Fibroblast of mammary gland (primary cell): ENCODE measurements at places on chromosomes 1 and 21.
A peak's percentile ranks its signal among the peaks of the same experiment; 100 is the strongest.

DNA sequence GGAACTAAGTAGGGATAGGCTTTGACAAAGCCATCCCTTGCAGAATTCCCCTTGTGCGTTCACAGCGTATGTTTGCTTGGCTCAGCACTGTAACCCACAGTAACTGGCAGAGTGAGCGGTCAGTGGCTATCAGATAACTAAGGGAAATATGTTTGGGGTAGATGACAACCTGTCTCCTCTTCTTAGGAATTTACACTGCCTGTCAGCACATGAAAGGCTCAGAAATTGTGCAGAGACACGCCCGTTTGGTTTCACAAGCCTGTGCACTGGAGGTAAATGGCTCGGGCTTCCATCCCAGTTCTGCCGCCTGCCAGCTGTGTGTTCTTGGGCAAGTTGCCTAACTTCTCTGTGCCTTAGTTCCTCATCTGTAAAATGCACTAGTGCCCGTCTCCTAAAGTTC lies 101.2 kb downstream of the PRDM2 start:
- DNase-seq: no peak

GRCh38 chr1:168497376-168497950 lies 46.3 kb downstream of the XCL2 start:
- DNase-seq: no peak

DNA sequence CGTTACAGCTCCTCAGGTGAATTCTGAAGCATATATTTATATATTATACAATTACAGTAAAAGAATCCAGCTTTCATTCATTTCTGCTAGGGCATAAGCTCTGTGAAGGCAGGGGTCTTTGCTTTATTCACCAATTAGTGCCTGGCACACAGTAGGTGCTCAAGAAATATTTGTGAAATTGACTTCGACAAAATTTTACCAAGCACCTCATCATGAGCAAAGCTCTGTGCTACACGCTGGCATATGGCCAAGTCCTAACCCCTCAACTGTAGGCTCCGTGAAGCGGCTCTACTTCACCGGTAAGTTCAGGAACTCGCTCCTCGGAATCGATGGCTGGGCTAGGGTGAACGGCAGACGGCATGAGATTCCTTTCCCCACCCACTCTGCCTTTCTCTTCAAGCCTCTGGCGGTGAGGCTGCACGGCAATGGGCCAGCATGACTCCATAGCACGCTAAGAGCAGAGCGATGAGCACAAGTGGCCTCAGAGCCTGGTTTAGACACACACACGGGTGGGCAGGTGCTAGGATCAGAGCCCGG lies 8.7 kb downstream of the C1orf174 start:
- DNase-seq: no peak

DNA sequence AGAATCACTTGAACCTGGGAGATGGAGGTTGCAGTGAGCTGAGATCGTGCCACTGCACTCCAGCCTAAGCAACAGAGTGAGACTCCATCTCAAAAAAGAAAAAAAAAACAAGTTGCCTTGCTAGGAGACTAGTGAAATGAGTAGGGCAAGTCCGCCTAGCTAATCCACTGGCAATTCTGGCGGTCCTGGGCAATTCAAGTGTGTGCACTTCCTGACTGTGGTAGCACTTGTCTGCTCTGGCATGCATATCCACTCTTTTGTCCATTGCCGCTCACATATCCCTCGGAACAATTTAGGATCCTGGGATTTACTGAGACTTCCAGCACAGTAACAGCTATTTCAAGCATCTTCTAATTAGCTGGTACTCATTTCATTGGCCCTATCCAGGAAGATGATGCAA lies 426.3 kb upstream of the ADGRL2 start:
- DNase-seq: no peak

DNA sequence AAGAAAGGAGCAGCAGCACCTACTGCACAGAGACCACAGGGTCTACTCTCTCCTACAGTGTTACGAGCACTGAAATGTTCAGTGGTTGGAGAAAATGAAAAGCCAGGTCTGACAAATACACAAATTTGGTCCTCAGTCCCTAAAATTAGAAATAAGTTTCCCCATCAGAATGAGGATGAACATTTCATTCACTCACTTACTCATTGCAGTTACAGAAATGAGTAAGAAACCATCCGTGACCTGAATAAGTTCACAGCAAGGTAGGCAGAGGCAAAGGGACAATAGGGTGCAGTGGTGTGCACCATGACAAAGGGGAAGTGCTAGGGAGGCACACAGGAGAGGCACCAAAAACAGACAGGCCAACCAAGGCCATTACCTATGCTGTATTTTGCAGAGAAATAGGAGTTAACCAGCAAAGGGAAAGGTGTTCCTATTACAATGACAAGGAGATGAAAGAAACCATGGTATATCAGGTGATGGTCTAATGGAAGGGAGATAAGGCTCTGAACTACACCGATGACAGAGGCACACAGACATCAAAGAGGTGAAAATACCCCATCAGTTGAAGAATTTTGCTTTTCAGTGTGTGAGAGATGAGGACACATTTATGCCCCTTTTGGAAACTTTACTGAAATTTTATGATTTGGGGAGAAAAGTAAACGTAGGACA lies 29.4 kb downstream of the VAV3 start:
- peak; percentile 24 for DNase-seq

GRCh38 chr1:91828583-91829281 lies 57.2 kb downstream of the TGFBR3 start:
- no peak for DNase-seq

DNA sequence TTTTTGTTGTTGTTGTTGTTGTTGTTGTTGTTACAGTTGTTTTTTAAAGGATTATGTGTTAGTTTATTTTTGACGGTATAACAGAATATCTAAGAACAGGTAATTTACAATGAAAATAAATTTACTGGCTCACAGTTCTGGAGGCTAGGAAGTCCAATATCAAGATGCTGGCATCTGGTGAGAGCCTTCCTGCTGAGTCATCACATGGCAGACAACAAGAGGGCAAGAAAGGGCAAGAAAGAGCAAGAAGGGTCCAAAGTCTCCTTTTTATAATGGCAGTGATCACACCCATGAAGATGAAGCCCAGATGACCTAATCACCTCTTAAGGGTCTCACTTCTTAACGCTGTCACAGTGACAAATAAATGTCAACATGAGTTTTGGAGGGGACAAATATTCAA lies 142.1 kb downstream of the NEGR1 start:
- peak; percentile 1 for DNase-seq

- no peak for DNase-seq
These were observed 106.8 kb downstream of the TOMM20 start for GRCh38 chr1:235021815-235022214.

DNA sequence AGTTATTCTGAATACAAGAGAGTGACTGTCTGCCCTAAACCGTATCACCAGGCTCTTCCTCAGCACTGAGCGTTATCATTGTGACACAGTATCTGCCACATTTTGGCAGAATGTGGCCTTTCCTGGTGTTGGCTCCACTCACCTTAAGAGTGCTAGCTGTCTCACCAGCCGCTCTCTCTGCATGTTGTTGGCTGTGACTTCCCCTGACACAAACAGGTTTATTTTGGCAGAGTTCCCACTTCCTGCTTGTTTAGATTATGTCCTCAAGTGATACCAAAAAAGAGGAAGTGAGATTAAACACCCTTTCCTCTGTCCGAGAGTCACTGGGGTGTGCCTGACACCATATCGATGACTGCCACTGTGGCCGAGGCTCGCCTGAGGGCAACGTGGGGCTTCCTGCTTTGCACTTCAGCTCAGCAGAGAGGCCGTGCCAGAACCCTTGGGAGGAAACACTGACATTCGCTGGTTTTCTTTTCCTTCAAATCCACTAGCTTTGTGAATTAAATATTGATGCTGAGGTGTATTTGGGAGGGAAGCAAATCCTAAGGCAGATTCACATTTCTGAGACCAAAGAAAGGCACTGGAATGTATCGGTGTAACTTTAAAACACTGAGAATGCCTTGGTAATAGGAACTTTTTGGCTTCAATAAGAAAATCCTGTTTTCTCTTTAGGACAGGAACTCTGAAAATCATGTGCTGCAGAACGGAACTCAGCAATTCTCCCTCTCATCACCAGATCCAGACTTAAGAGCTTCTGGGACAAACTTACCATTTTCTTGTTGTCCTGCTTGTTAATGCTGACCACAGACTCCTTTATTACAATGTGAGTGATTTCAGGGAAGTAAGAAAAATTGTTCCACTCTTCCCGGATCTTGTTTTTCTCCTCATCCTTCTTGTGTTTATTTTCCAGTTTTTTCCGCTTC lies 102.1 kb downstream of the JAK1 start:
- DNase-seq: no peak

- DNase-seq: no peak
These were observed 18.1 kb downstream of the LRIF1 start for GRCh38 chr1:110945626-110946025.

DNA sequence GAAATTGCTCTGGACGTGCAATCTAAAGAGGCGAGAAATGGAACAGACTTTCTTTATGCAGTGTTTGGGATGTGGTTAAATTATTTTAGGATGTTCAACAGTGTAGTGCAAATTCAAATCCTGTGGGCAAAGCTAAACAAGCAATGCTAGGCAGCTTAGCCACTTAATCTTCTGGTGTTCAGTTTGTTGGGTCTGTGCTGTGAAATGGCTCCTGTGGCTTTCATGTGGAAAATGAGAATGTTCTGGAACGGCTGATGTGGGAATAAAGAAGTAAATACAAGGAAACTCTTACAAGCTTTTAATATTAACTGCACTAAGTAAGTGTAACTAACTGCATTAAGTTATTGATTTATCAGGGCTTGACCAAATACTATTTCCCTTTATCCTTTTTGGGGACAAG lies 766.6 kb downstream of the ADGRL2 start:
- DNase-seq: no peak

DNA sequence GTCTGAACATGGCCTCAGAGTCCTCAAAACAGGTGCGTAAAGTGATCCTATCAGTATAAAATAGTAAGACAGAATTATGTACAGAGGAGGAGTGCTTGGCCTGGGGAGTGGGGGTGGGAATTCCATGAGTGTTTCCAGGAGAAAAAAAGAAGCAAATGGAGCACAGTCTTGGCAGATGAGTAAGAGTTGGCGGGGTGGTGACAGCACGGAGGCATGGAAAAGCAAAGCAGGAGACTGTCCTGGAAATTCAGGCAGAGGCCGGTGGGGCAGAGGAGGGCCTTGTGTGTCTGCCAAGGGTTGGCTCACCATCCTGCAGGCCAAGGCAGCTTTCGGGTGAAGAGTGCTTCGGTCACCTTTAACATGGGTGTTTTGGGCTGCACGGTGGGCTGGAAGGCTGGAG lies 63.4 kb downstream of the OPTC start:
- peak; percentile 87 for DNase-seq

GRCh38 chr1:156848461-156849150 lies 10.3 kb downstream of the INSRR start:
- no peak for DNase-seq

DNA sequence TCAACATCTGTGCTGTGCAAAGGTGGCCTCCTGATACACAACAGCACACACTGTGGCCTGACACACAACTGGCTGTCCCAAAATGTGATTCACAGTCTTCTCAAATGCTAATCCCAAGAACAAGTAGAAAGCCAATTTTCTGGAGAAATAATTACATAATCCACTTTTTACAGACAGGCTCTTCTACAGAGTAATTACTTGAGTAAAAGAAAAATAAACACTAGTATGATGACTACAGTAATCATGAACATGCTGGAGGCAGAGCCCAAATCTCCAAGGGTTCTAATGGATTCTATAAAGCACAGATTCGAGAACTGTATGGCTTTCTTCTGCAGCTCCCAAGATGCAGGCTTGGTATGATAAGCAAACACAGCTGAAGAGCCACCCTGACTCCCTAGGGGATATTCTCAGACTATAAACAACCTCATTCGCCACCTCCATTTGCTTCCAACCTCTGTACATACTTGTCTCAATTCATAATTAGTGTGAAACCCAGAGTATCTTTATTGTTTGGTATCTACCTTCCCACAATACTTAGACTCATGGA lies 81.9 kb downstream of the SIPA1L2 start:
- no peak for DNase-seq

DNA sequence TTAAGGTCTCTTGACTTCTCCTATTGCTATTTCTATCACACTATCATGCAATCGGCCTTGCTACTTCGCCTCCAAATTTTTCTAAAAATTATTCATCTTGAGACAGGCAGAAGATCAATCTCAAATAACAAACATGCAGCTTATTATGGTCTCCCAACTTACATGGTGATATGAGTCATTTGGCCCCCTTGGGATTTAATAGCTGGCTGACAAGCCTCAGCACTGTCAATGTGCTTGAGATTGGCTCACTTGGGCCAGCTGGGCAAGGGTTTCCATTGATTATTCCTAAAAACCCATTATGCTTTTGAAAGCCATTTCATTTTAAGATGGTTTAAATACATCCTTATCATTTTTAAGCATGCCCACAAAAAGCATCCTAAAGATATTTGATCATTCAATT lies 224.5 kb upstream of the NFIA start:
- peak; percentile 28 for DNase-seq
